Skin of body (tissue), 3 donors: ENCODE measurements at places on chromosomes 11 and 22. TPM values are rescaled to one million over a fixed set of nuclear protein-coding genes. Genes with fewer than 3 reads are reported as not detected.

SMTNL1 gene
- total RNA-seq: 7.9 TPM

H19 gene
- total RNA-seq: 7,961 TPM

FAT3 gene
- 17.2 TPM for total RNA-seq

RIMBP3C gene
- total RNA-seq: not detected

CARD16 gene
- 16.0 TPM for total RNA-seq

TMEM80 gene
- 7.8 TPM for total RNA-seq

OR51B4 gene
- not detected for total RNA-seq

E2F8 gene
- total RNA-seq: 2.7 TPM

OR56A1 gene
- not detected for total RNA-seq

RFPL3 gene
- not detected for total RNA-seq
